SJSA1 (cell line): ENCODE measurements at places on chromosomes 12 and 14.
A peak's percentile ranks its signal among the peaks of the same experiment; 100 is the strongest.

DNA sequence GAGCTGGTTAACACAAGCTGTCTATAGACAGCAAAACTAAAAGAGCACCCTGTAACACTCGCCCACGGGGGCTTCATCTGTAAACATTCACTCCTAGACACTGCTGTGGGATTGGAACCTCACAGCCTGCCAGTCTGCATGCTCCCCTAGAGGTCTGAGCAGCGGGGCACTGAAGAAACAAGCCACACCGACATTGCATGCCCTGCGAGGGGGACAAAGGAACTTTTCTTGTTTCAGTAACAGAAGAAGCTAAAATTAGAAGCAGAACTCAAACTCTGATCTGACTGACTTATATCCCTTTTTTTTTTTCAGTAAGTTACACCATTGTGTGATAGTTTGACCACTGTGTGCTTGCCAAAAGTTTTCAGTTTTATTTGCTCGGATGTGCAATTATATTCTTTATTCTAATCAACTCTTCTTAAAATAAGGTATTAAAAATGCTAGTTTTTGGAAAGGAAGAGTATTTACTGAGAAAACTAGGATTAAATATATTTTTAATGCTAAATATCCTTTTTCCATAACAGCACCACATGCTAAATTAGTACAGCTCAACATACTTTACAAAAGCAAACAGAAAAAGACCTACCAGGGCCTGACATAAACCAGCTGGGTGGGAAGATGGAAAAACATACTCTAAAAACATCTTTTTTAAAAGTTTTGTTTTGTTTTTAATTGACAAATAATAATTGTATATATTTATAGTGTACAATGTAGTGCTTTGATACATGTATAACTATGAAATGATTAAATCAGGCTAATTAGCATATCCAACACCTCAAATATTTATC, 100.2 kb downstream of the EPS8 start:
- no peak for DNase-seq

GRCh38 chr12:48857278-48857994, 5.5 kb upstream of the DDX23 start:
- no peak for DNase-seq

- peak; percentile 34 for DNase-seq
These were observed 392 bp downstream of the SLC15A4 start for GRCh38 chr12:128823216-128823915.

DNA sequence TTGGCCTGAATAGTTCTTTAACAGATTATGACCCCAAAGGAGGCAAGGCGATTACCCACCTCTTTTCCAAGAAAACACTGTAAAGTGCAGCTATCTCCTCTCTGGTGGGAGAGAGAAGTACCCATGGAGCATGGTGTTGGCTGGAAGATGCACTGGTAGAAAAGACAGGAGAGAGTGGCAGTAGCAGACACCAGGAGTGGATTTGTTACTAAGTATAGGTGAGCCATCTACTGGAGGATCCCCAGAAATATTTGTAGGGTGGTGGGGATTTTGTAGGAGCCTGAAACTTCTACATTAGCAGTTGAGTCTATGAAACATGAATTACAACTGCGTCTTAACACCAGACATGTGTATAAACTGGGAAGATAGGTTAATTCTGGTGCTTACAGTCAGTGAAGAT, 148.0 kb downstream of the SLC38A4 start:
- DNase-seq, result no peak

DNA sequence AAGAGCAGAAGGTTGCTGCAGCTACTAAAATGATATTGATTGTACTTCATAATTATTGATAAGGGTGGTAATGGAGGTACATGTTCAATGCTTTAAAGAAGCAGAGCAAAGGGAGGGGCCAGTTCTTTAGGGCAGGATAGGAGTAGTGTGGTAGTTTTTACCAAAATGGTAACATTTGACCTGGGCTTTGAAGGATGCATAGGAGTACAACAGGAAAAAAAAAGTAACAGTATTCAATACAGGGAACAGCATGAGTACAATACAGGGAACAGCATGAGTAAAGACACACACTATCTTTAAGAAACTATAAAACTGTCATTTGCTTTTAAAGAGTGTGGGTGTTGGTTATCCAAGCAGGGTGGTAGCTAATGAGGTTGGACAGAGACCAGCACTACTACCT, 215.0 kb upstream of the CRY1 start:
- no peak for DNase-seq

- no peak for DNase-seq
These were observed 921 bp downstream of the RAD51B start for GRCh38 chr14:67820428-67820971.
